ENCODE measurements at places on chromosomes 7 and 10. TPM values are rescaled to one million over a fixed set of nuclear protein-coding genes. Genes with fewer than 3 reads are reported as not detected.

Gene MYL10
- total RNA-seq: not detected

Gene MUC3A
- total RNA-seq: 0.10 TPM

- H3K4me3 ChIP-seq: no peak overlapping the region
- H3K27me3 ChIP-seq: no peaks in the 10 kb centered on the region
- no peaks in the 10 kb centered on the region for H3K4me1 ChIP-seq
- H3K36me3 ChIP-seq: no peaks in the 10 kb centered on the region
- no peak for DNase-seq
Observed at GRCh38 chr7:88597941-88598425, 161.5 kb upstream of the ZNF804B start.

Gene HYAL4
- 0.37 TPM for total RNA-seq

Gene DPP6
- not detected for total RNA-seq

Gene VIPR2
- total RNA-seq: not detected

Gene IKZF1
- total RNA-seq: 131 TPM

- H3K36me3 ChIP-seq: no peaks in the 10 kb centered on the region
- H3K27me3 ChIP-seq: no peaks in the 10 kb centered on the region
- no peak overlapping the region for H3K27ac ChIP-seq
- H3K4me3 ChIP-seq: no peak overlapping the region
Observed at GRCh38 chr10:32070645-32071044, 14.4 kb upstream of the KIF5B start.

Gene UNC5B
- total RNA-seq: 0.08 TPM

Gene SAMD9
- total RNA-seq: 18.1 TPM

GRCh38 chr7:139771001-139771956 is 6.5 kb downstream of the HIPK2 start:
- no peak overlapping the region for H3K27ac ChIP-seq
- H3K4me1 ChIP-seq: peaks cover 47% of the 10 kb centered on the region
- no peaks in the 10 kb centered on the region for H3K36me3 ChIP-seq
- H3K27me3 ChIP-seq: no peaks in the 10 kb centered on the region

Gene PRF1
- total RNA-seq: 1.5 TPM

GRCh38 chr7:127411176-127411575 is 18.7 kb upstream of the ZNF800 start:
- no peak for DNase-seq
- H3K36me3 ChIP-seq: no peaks in the 10 kb centered on the region
- H3K4me1 ChIP-seq: peaks cover 17% of the 10 kb centered on the region
- no peaks in the 10 kb centered on the region for H3K27me3 ChIP-seq

Gene ENO4
- total RNA-seq: not detected

Measured in GM12878 (cell line).